DND-41 (cell line): ENCODE measurements at places on chromosomes 11 and 22.

- DNase-seq = no peak
These were observed 273.9 kb downstream of the NTM start for GRCh38 chr11:131644204-131644795.

- no peak for DNase-seq
These were observed 141.0 kb downstream of the MSANTD4 start for GRCh38 chr11:105881027-105881426.

- no peak for DNase-seq
These were observed 542.4 kb downstream of the TBC1D22A start for GRCh38 chr22:47304854-47305253.

DNA sequence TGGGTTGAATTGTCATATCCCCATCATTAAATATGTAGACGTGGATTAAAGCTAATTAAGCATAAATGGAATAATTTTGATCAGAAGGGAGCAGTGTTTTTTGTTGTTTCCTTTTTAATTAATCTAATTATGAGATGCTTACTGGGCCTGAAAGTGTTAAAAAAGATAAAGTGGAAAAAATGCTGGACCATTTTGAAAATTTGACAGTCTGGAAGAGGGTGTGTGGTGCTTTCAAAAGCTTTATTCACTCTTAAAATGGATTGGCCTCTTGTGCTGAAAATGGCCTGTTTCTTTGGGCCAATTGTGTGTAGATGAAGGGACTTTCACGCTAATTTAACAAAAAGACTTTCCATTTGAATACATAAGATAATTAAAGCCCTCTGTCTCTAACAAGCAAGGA is 1.8 kb downstream of the TNRC6B start:
- DNase-seq = no peak

GRCh38 chr11:68932933-68933577 is 29.4 kb downstream of the IGHMBP2 start:
- DNase-seq = no peak

DNA sequence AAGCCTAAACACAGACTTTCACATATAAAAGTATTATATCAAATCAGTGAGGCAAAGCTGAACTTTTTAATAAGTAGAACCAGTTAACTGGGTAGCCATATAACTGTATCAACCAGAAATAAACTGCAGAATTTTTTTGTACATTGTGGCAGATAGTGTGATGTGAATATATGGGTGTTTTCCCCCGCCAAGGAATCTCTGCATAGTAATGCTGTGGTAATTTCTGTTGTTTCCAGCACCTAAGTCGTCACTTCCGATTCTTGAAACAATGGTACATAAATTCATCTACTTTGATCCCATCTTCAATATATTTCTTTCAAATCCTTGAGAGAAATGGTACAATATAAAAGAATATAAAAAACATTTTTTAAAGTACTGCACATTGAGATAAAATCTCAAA is 39.6 kb downstream of the NARS2 start:
- DNase-seq = no peak
